ENCODE measurements at places on chromosomes 1 and 21.

- no peak for DNase-seq
Observed at GRCh38 chr1:20319456-20320220, 29.0 kb downstream of the VWA5B1 start.

DNA sequence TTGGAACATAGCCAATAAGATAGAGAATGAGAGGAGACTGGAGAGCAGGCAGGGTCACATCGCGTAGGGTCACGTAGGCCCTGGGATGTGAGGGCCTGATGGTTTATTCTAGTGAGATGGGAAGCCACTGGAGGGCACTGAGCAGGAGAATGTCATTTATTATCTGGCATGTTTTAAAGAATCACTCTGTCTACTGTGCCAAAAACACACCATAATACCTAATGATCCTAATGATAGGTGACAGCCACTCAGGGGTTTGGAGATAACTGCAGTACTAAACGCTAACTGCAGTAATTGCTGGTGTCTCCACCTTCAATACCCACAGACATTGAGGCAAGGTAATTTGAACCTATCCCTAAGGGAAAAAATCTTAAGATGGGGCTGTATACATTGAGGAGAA is 185.4 kb downstream of the TTLL7 start:
- DNase-seq = no peak

DNA sequence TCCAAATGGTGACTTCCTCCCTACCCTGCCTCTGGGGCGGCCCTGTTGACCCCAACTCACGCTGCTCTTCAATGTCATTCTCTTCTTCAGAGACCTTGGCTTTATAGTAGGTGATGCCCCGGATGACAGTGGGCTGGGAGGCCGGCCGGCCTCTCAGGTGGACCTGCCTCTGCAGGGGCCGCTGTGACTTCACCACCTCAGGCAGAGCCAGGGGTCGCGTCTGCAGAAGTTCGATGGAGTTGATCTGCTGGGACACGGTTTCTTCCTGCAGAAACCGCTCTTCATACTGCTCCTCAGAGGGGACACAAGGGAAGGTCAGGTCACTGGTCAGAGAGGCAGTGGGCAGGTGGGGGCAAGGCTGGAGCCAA is 23.6 kb downstream of the OLFML2B start:
- no peak for DNase-seq

DNA sequence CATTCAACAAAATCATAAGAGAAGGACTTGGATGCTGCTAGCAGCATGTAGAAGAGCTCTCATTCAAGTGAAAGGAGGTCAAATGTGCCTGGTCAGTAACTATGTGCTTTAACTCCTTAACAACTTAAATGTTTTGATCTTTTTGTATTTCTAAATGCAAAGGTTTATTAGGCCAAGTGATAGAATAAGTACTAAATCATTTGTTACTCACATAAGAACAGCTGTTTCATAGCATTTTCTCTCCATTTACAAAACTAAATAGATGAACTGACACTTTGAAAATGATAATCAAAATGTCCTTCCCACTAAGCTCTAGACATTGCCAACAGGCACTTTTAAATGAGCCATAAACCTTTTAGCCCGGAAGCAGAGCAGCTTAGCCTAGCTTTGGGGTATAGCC is 254.3 kb upstream of the PRMT6 start:
- no peak for DNase-seq

GRCh38 chr1:1204425-1204920 is 1.9 kb downstream of the TNFRSF18 start:
- no peak for DNase-seq

All from NAMALWA (cell line).